ENCODE measurements at places on chromosomes 16 and 17. TPM values are rescaled to one million over a fixed set of nuclear protein-coding genes. Genes with fewer than 3 reads are reported as not detected.

Gene MYO15B
- 49.0 TPM for total RNA-seq

Gene TMEM132E
- total RNA-seq: 1.2 TPM

Gene KRTAP1-5
- total RNA-seq: not detected

Gene RAD51C
- total RNA-seq: 32.0 TPM

Gene GAN
- 14.8 TPM for total RNA-seq

Gene TMC5
- total RNA-seq: 9.1 TPM

All from type B pancreatic cell (in vitro differentiated cells).